ENCODE measurements at places on chromosomes 7 and 10.
A peak's percentile ranks its signal among the peaks of the same experiment; 100 is the strongest.

GRCh38 chr7:102288285-102288930 lies 1.7 kb downstream of the SH2B2 start:
- no peak for DNase-seq

- DNase-seq = no peak
Measured at GRCh38 chr10:127977357-127978009, 70.6 kb downstream of the PTPRE start.

- DNase-seq = no peak
Measured at GRCh38 chr7:30799206-30799975, 28.2 kb downstream of the MINDY4 start.

DNA sequence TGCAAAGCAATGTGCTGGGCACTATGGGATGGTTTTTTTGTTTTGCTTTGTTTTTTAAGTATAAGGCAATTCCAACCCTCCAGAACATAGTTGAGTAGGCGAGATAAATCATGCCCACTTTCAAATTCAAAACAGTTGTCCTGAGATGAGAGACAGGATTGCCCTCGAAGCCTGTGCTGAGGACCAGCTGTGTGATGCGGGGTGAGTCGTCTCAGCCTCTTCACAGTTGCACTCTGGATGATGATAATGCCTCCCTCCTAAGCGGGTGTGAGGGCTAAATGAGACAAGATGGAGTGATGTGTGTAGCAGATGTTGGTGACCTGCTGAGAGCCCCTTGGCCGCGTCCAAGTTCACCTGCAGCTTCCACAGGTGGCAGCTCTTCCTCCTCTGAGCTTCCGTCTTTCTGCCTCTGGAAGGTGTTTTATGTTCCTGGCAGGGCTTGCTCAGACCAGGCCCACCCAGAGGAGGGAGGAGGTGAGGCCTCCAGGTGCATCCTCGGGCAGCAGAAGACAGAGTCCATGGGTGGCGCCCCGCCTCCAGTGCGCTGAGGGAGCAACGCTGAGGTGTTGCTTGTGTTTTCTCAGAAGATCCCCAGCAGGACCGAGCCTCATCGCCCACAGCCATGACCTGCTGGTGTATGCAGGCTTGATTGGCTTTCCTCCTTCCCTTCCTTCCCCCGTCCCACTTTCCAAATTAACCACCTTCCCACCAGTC lies 30.6 kb downstream of the ECHDC3 start:
- DNase-seq = no peak

DNA sequence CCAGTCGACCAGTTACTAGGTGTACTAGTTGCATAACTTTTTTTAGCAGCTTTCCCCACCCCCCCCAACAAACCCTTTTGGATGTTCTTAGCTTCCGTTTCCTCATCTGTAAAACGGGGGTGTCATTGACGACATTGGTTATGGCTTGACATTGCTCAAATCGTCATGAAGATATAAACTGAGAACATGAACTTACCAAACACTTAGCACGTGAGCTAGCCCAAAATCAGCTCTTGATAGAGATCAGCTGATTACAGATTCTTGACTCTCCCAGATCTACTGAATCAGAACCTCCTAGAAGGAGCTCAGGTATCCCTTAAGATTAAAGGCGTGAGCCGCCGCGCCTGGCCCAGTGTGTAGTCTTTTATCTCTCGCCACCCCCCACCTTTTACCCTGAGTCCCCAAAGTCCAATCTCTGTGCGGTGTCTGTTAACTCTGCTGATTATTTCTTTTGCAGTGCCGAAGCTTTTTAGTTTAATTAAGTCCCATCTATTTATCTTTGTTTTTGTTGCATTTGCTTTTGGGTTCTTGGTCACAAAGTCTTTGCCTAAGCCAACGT lies 1.0 kb upstream of the GNA12 start:
- no peak for DNase-seq

- DNase-seq = no peak
Measured at GRCh38 chr7:129435414-129435829, 1.2 kb downstream of the STRIP2 start.

DNA sequence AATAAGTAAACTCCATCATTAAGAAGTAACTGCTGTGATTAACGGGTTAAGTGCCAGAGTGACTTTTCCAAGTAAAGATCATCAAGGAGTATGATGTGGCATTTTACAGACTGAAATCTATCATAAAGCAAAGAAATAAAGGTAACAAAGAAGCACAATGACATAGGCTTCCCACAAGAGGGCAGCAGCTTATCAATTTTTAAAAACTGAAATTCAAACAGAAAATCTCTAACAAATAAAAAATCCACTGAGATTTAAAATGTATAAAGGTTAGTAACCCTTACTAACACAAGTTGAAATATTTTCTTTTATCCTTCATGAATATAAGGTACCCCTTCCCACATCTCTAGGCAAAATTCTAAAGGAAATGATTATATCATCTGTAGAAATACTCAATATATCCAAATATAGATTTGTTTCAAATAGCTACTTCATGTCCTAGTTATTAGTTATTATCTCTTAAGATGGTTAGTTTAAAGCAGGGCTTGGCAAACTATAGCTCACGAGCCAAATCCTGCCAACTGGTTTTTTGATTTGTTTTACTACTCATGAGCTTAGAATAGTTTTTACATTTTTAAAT lies 29.2 kb downstream of the FAM3C start:
- DNase-seq = peak; percentile 31

- DNase-seq = no peak
Measured at GRCh38 chr10:34081948-34082347, 733.1 kb downstream of the PARD3 start.

DNA sequence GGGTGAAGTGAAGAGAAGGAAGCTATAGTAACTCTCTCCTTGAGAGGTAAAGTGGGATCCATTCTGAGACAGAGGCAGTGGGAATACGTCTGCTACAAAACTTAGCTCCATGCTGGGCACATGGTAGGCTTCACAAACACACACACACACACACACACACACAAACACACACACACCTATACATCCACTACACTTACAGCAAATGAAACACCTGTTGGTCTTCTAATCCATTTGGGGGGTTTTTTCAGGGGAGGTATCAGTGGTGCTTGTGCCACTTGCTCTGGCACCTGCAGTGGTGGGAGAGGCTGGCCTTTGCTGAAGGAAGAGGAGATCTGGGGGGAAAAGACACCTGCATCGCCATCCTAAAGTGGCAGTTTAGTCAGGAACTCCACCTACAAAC lies 14.5 kb downstream of the SEC31B start:
- no peak for DNase-seq

DNA sequence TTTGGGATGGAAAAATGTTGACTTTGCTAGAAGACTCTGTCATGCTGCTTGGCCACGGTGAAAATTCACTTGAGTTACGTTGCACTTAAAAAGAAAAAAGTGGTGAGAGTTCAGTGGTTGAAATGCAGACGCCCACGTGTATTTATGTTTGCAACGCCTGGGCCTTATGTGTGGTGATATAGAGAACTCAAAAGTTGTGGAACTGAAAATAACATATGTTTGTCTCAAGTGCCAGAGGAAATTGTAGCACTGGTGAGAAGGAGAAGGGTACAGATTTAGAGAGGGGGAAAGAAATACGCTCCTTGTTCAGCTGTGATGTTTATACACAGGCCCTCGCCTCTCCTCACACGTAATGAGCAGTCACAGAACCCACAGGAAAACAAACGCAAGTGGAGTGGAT lies 73.6 kb downstream of the EMX2 start:
- no peak for DNase-seq

GRCh38 chr7:150955519-150956394 lies 22.4 kb downstream of the KCNH2 start:
- DNase-seq = peak; percentile 72

- no peak for DNase-seq
Measured at GRCh38 chr7:73397521-73398281, 35.9 kb upstream of the FZD9 start.

DNA sequence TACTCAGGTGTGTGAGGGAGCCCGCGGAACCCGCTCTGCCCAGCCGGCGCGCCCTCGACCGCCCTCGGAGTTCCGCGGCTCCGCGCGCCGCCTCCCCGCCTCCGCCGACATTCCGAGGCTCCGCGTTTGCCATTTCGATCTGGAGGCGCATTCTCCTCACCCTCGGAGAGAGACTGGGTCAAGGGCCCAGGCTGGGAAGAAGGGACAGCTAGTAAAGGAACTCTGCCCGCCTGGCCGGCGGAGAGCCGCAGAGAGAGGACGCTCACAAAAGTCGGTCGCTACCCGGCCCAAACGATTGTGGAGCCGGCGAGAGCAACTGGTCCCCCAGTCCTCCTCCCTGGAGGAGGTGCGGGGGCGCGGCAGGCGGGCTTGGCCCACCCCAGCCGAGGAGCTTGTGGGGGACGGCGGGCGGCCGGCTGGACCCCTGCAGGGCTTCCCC lies 74.5 kb upstream of the LEP start:
- no peak for DNase-seq

GRCh38 chr10:24958721-24959381 lies 6.4 kb upstream of the PRTFDC1 start:
- no peak for DNase-seq
